ENCODE measurements at places on chromosomes 3 and 15. TPM values are rescaled to one million over a fixed set of nuclear protein-coding genes. Genes with fewer than 3 reads are reported as not detected.

- H3K4me3 ChIP-seq: no peak overlapping the region
- no peak for DNase-seq
- no peaks in the 10 kb centered on the region for H3K4me1 ChIP-seq
- H3K27me3 ChIP-seq: no peaks in the 10 kb centered on the region
- peaks cover 2% of the 10 kb centered on the region for H3K36me3 ChIP-seq
Observed at GRCh38 chr15:48337607-48338006, 6.4 kb downstream of the DUT start.

GRCh38 chr15:87349181-87349580 lies 907.4 kb downstream of the NTRK3 start:
- H3K27me3 ChIP-seq: no peaks in the 10 kb centered on the region
- no peak overlapping the region for H3K27ac ChIP-seq
- no peak for DNase-seq
- no peaks in the 10 kb centered on the region for H3K36me3 ChIP-seq
- no peak overlapping the region for H3K4me3 ChIP-seq

DNA sequence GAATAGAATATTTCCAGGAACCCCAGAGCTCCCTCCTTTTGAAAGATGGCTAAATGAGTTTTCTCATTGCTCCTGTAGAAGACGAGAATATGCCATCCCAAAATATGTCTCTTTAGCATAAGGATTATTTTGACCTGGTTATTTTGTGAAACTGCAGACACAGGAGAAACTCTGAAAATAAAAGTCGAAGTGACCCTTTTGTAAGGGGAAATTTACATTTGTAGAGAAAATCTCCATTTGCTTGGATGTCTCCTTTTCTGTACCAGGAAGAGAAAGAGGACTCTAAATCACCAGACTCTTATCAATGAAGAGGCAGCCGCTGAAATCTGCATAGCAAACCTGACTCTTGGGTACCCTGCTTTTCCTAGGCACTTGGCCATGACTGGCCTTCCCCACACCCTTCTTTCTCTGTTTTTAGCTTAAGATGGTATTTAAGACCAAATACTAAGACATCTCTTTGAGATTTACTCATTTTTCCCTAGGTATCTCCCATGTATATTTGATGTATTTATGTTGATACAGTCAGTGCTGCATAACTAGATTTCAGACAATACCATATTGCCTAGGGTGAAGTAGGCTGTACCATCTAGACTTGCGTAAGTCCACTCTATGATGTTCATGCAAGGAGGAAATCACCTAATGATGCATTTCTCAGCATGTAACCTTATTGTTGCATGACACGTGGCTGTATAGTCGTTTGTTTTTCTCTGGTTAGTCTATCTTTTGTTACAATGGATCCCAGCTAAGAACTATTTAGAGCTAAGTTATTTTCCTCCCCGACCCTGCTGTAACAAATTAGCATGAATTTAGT lies 98.2 kb upstream of the UBE3A start:
- H3K36me3 ChIP-seq: no peaks in the 10 kb centered on the region
- no peaks in the 10 kb centered on the region for H3K27me3 ChIP-seq
- H3K4me1 ChIP-seq: peaks cover 3% of the 10 kb centered on the region
- no peak for DNase-seq

GRCh38 chr15:51263116-51263515 lies 75.3 kb downstream of the CYP19A1 start:
- H3K27ac ChIP-seq: no peak overlapping the region
- no peaks in the 10 kb centered on the region for H3K4me1 ChIP-seq
- H3K27me3 ChIP-seq: no peaks in the 10 kb centered on the region
- DNase-seq: no peak

DNA sequence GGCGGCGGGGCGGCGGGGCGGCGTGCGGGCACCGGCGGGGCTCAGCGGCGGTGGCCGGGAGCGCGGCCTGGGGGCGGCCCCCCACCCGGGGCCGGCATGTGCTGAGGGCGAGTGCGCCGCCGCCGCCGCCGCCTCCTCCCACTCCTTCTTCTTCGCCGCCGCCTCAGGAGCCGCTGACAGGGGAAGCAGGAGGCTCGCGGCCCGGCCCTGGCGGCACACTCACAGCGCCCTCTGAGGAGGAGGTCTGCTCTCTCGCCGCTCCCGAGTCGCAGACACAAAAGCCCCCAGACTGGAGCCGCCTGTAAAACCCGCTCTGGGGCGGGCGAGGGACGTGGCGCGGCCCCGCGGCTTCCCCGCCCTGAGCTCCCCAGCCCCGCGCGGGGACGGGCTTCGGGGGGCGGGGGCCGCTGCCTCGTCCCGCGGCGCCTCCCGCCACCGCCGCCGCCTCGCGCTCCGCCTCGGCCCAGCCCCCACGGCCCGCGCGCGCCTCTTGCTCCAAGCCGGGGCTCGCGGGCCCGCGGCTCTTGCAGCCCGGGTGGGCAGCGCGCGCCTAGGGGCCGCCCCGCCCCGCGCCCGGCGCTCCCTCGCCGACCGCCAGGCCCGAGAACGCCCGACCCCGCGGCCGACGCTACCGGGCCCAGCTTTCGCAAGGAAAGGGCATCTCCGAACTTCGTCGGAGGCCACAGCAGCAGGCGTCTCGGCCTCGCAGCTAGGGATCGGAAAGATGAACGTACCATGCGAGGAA lies at the start of gene PYGO1:
PYGO1 (minus strand) TSS at position 276 of the 745 bp plus-strand sequence. CDS start 462 bp downstream, outside the sequence.
- no peaks in the 10 kb centered on the region for H3K4me1 ChIP-seq
- H3K4me3 ChIP-seq: peak within 1 kb of the TSS; percentile 78
- H3K27ac ChIP-seq: peak within 1 kb of the TSS; percentile 89
- no peaks in the 10 kb centered on the region for H3K27me3 ChIP-seq

DNA sequence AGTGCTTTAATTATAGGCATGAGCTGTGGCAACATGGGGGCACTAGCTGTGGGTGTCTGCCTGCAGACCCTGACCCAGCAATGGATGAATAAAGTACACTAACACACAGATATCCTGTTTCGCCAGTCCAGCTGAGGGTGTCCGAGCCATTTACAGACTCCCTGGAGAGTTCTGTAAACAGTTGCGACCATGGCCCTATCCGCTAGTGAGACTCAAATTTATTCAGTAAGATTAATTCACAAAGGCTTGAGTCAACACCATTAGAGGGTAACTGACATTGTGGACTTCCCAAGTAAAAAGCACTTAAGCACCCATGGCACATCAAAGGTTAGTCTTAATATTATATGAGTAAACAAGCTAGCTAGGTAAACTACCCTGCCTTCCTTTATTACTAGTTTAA lies 161.6 kb downstream of the TBL1XR1 start:
- no peaks in the 10 kb centered on the region for H3K27me3 ChIP-seq
- no peak overlapping the region for H3K4me3 ChIP-seq
- no peaks in the 10 kb centered on the region for H3K4me1 ChIP-seq
- peaks cover 2% of the 10 kb centered on the region for H3K36me3 ChIP-seq
- H3K27ac ChIP-seq: no peak overlapping the region

DNA sequence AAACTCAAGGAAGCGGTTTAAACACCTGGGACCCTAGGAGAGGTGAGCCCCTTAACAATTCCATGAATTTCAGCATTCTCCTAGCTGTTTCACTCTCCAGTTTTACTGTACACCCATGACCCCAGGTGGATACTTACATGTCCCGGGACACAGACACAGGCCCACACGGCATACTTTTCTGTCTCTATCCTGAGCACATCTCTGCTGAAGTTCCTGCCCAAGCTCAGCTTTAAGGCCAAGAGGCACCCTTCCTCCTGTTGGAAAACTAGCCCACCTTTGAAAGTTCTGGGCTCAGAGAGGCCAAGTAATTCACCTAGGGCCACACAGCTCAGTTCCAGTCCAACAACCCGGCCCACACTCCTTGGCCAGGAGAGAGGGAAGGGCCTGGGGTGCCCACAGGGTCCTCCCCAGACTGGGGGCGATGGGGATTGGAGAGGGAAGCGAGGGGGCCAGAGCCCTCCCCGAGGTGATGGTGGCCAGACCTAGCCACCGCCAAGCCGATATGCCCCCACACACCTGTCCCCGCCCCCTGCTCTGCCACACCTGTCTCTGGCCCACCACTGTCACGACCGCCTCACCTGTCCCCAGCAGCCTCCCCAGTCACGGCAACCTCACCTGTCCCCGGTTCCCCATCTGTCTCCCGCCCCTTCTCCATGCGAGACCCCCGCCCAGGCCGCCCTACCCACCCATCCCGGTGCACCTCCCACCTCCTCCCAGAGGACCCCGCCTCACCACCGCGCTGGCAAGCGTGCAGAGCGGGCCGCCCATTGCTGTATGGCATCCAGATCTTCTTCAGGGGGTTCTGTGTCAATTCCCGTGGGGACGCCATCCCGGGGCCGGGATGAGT lies 431 bp downstream of the PFKFB4 start:
- no peaks in the 10 kb centered on the region for H3K36me3 ChIP-seq
- H3K4me3 ChIP-seq: peak overlapping the region; percentile 47
- DNase-seq: no peak
- H3K27me3 ChIP-seq: no peaks in the 10 kb centered on the region

DNA sequence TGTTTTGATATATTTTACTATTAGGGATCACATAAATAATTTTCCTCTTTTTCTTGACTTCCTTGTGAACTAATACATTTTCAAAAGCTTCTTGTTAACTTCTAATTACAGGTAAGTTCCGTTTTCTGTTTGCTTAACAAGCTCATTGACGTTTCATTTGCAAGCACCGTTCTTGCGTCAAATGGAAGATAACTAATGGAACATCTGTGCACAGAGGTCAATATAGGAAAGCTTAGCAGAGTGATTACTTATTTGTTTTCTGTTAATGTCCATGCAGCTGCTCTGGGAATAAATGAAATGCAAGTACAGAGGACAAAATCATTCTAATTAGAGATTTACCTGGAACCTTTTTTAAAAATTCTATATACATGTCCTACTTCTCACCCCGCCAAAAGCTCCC lies 115.5 kb upstream of the C2CD4B start:
- H3K27me3 ChIP-seq: no peaks in the 10 kb centered on the region
- H3K36me3 ChIP-seq: no peaks in the 10 kb centered on the region
- DNase-seq: no peak
- H3K4me1 ChIP-seq: no peaks in the 10 kb centered on the region
- no peak overlapping the region for H3K4me3 ChIP-seq
- H3K27ac ChIP-seq: no peak overlapping the region

DNA sequence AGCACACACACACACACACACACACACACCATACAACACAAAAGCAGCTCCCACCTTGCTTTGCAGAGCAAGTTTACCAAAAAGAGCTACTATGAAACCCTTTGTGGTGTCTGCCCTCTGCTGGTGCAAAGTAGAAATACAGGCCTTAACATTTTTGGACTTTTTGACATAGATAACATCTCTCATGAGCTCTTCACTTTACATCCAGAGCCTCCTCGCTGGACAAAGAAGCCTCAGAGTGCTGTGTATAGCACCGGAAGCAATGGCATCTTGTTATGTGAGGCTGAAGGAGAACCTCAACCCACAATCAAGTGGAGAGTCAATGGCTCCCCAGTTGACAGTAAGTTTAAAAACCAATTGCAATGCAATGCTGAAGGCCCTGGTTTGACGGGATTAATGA lies 157.9 kb downstream of the CHL1 start:
- H3K4me1 ChIP-seq: no peaks in the 10 kb centered on the region
- no peaks in the 10 kb centered on the region for H3K36me3 ChIP-seq
- DNase-seq: no peak
- no peaks in the 10 kb centered on the region for H3K27me3 ChIP-seq

GRCh38 chr3:100103558-100104441 lies 10.5 kb downstream of the FILIP1L start:
- no peaks in the 10 kb centered on the region for H3K36me3 ChIP-seq
- DNase-seq: no peak
- peaks cover 14% of the 10 kb centered on the region for H3K4me1 ChIP-seq
- H3K4me3 ChIP-seq: no peak overlapping the region
- H3K27ac ChIP-seq: peak overlapping the region; percentile 59

GRCh38 chr3:141619450-141619849 lies 118.6 kb upstream of the RNF7 start:
- H3K4me1 ChIP-seq: no peaks in the 10 kb centered on the region
- no peak overlapping the region for H3K4me3 ChIP-seq
- no peaks in the 10 kb centered on the region for H3K36me3 ChIP-seq
- H3K27ac ChIP-seq: no peak overlapping the region

- no peaks in the 10 kb centered on the region for H3K36me3 ChIP-seq
- H3K27me3 ChIP-seq: no peaks in the 10 kb centered on the region
- H3K27ac ChIP-seq: no peak overlapping the region
Observed at GRCh38 chr3:107945417-107946094, 145.3 kb downstream of the CD47 start.

- no peaks in the 10 kb centered on the region for H3K36me3 ChIP-seq
- no peaks in the 10 kb centered on the region for H3K27me3 ChIP-seq
- DNase-seq: no peak
- H3K4me3 ChIP-seq: no peak overlapping the region
- H3K4me1 ChIP-seq: no peaks in the 10 kb centered on the region
Observed at GRCh38 chr3:54192026-54192425, 69.7 kb downstream of the CACNA2D3 start.

GRCh38 chr3:187051066-187051465 lies 88.2 kb downstream of the RPL39L start:
- no peak overlapping the region for H3K27ac ChIP-seq
- peaks cover 2% of the 10 kb centered on the region for H3K4me1 ChIP-seq
- no peaks in the 10 kb centered on the region for H3K36me3 ChIP-seq
- DNase-seq: no peak
- H3K27me3 ChIP-seq: no peaks in the 10 kb centered on the region

- no peak for DNase-seq
- H3K4me1 ChIP-seq: no peaks in the 10 kb centered on the region
- no peak overlapping the region for H3K27ac ChIP-seq
- no peaks in the 10 kb centered on the region for H3K27me3 ChIP-seq
Observed at GRCh38 chr3:45787551-45787950, 8.8 kb downstream of the SLC6A20 start.

- no peak for DNase-seq
- H3K4me1 ChIP-seq: no peaks in the 10 kb centered on the region
- H3K27ac ChIP-seq: no peak overlapping the region
- no peak overlapping the region for H3K4me3 ChIP-seq
Observed at GRCh38 chr3:46585799-46586693, 19.9 kb upstream of the LRRC2 start.

GRCh38 chr15:84949043-84949442 lies 32.6 kb upstream of the PDE8A start:
- H3K27me3 ChIP-seq: no peaks in the 10 kb centered on the region
- H3K4me1 ChIP-seq: no peaks in the 10 kb centered on the region
- H3K36me3 ChIP-seq: no peaks in the 10 kb centered on the region
- H3K4me3 ChIP-seq: no peak overlapping the region

DNA sequence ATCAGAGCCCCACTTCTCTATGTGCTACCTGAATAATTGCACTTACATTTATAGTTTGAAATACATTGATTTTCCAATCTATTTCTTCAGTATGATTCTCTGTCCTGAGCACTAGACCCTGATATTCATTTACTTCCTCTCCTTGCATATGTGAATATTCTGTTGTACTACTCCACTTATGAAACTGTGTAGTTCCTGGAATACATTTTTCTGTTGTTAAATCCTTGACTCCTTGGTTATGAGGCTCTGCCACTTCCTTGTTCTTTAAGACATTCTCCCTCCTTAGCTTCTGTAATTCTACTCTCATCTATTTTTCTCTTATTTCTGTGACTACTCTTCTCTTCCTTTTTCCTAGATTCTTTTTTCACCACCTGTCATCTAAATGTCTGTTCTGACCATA lies 12.9 kb upstream of the MGA start:
- H3K4me1 ChIP-seq: no peaks in the 10 kb centered on the region
- no peak overlapping the region for H3K4me3 ChIP-seq
- no peaks in the 10 kb centered on the region for H3K27me3 ChIP-seq
- no peak overlapping the region for H3K27ac ChIP-seq
- no peak for DNase-seq
- H3K36me3 ChIP-seq: no peaks in the 10 kb centered on the region

Gene MYRIP
- 10.3 TPM for total RNA-seq

Gene HIGD2B
- total RNA-seq: not detected

Gene FOXB1
- total RNA-seq: not detected

Gene PPP2R3A
- 15.6 TPM for total RNA-seq

Gene ATP13A4
- 0.15 TPM for total RNA-seq

Gene SERPINI2
- total RNA-seq: 0.49 TPM

Gene REC114
- not detected for total RNA-seq
